ENCODE measurements at places on chromosomes 7 and 10.
A peak's percentile ranks its signal among the peaks of the same experiment; 100 is the strongest.

GRCh38 chr7:100532165-100533022 is 6.6 kb upstream of the AGFG2 start:
- DNase-seq = no peak

GRCh38 chr7:17600340-17600752 is 301.9 kb downstream of the AHR start:
- DNase-seq = peak; percentile 92

DNA sequence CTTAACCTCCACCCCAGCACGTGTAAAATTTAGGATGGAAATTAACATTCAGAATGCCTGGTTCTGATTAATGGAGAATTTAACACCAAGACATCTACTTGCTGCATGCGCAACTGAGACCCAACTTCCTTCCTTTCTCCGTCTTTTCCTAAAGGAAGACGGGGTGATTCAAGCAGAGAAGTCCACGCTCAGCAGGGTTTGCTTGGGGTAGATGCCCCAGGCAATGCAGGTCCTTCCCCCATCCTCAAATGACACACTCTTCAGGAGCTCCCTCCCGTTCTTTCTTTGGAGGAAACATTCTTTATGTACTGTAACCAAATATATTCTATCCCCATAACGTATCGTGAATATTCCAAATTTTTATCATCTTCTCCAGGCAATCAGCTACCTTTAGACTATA is 47.0 kb downstream of the FAM171A1 start:
- no peak for DNase-seq

GRCh38 chr10:132028706-132029105 is 37.0 kb upstream of the JAKMIP3 start:
- no peak for DNase-seq

DNA sequence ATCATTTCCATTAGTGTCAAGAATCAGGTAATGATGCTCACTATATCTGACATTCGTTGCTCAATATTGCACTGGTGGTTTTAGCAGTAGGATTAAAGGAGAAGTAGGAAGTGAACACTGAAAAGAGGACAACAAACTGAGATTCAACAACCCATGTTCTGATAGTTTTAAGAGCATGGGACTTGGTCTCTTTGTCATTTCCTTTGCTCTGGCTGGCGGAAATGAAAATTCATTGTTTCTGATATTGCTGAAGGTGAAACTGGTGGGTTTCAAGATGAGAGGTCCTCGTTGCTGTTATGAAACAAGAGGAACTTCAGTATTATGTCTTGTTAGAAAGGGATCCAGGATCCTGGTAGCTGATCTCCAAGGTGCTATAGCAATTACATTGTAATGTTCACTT is 129.0 kb downstream of the DNAH11 start:
- no peak for DNase-seq

GRCh38 chr10:69334302-69335062 is 56.2 kb downstream of the HK1 start:
- no peak for DNase-seq

DNA sequence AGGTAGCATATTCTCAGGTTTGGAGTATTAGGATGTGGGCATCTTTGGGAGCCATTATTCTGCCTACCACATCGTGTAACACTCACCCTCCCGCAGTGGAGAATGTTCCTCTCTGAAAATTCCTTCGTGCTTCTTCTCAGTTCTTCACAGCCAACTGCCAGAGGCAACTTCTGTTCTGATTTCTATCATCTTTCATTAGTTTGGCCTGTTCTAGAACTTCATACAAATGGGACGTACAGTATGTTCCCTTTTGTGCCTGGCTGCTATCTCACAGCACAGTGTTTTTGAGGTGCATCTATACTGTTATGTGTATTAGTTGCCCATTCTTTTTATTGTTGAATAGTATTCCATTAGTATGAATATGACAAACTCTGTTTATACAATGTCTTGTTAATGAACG is 8.9 kb upstream of the SLC26A3 start:
- DNase-seq = no peak

DNA sequence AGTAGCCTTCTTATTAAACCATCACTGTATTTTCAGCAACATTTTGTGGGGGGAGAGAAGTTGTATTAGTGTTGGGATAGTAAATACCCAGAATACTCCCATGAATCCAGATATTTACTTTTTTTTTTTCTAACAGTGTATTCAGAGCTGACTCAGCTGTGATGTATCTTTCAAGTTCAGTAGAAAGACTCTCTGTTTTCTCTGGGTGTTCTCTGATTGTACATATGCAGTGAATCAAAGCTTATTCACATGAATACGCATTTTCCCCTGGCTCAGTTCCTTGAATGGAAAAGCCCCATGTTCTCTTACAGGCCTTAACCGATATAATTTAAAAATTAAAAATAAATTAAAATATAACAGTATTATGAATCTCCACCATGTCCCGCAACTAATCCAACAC is 1.3 kb downstream of the TFPI2 start:
- DNase-seq = no peak

DNA sequence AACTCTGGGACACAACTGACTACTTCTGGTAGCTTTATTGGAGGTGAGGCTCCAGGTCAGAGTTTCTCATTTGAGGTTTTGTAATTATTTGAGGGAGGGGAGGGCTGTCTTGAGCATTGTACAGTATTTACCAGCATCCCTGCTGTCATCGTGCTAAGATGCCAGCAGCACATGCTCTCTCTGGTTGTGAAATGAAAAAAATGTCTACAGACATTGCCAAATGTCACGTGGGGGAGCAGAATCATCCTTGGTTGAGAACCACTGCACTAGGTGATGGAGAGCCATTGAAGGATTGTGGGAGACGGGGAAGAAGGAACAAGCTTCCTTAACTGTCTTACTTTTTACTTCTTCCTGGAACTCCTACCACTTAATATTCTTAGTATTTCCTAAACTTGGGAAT is 5.0 kb downstream of the SEPTIN7 start:
- no peak for DNase-seq

GRCh38 chr10:93542358-93542791 is 24.1 kb upstream of the FFAR4 start:
- DNase-seq = no peak
